ENCODE measurements at places on chromosomes 3 and 15. TPM values are rescaled to one million over a fixed set of nuclear protein-coding genes. Genes with fewer than 3 reads are reported as not detected.

CCR2 gene
- 0.34 TPM for total RNA-seq

KBTBD12 gene
- total RNA-seq: 0.24 TPM

DLEC1 gene
- 0.83 TPM for total RNA-seq

AHSG gene
- total RNA-seq: not detected

SPTBN5 gene
- total RNA-seq: 1.4 TPM

MUC4 gene
- total RNA-seq: 0.24 TPM

LMAN1L gene
- 1.1 TPM for total RNA-seq

MCTP2 gene
- 64.8 TPM for total RNA-seq

MYRIP gene
- total RNA-seq: 0.10 TPM

IMPG2 gene
- total RNA-seq: 0.44 TPM

SPATA12 gene
- total RNA-seq: not detected

GOLGA8M gene
- total RNA-seq: 0.80 TPM

RTP2 gene
- total RNA-seq: not detected

LPCAT4 gene
- total RNA-seq: 68.1 TPM

GPX1 gene
- total RNA-seq: 79.5 TPM

LOXL1 gene
- total RNA-seq: 0.49 TPM

KBTBD13 gene
- total RNA-seq: not detected

SLC9C1 gene
- total RNA-seq: 0.49 TPM

GHSR gene
- total RNA-seq: not detected

CCDC80 gene
- not detected for total RNA-seq

P2RY12 gene
- total RNA-seq: 0.73 TPM

CDHR4 gene
- 0.32 TPM for total RNA-seq

GRIP2 gene
- total RNA-seq: not detected

NEIL1 gene
- 265 TPM for total RNA-seq

TTLL13 gene
- 0.22 TPM for total RNA-seq

GNAT1 gene
- not detected for total RNA-seq

WDR72 gene
- total RNA-seq: not detected

LRRC15 gene
- not detected for total RNA-seq

ANKRD63 gene
- 0.25 TPM for total RNA-seq

SCG5 gene
- total RNA-seq: not detected

MB21D2 gene
- total RNA-seq: 0.15 TPM

MNS1 gene
- total RNA-seq: not detected

ADGRG7 gene
- total RNA-seq: not detected

ASB14 gene
- total RNA-seq: not detected
